ENCODE measurements at places on chromosomes 7 and 10.

- DNase-seq: no peak
These were observed 140.0 kb downstream of the PTPRN2 start for GRCh38 chr7:158447506-158448171.

DNA sequence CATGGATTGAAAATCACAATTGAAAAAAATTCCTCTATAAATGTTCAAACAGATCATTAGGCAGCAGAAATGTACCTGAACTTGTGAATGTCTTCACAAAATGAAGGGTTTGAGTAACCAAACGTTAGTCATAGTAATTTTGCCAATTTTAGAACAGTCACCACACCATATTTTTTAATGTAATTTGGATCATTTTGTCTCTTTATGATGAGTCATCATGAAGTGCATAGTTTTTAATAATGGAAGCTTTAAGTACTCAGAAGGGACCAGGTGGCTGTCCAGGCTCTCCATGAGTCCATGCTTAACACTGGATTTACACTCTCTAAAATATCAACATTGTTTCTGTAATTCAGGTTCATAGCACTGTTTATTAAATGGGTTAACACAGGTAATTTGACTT is 219.2 kb downstream of the ETV1 start:
- no peak for DNase-seq

DNA sequence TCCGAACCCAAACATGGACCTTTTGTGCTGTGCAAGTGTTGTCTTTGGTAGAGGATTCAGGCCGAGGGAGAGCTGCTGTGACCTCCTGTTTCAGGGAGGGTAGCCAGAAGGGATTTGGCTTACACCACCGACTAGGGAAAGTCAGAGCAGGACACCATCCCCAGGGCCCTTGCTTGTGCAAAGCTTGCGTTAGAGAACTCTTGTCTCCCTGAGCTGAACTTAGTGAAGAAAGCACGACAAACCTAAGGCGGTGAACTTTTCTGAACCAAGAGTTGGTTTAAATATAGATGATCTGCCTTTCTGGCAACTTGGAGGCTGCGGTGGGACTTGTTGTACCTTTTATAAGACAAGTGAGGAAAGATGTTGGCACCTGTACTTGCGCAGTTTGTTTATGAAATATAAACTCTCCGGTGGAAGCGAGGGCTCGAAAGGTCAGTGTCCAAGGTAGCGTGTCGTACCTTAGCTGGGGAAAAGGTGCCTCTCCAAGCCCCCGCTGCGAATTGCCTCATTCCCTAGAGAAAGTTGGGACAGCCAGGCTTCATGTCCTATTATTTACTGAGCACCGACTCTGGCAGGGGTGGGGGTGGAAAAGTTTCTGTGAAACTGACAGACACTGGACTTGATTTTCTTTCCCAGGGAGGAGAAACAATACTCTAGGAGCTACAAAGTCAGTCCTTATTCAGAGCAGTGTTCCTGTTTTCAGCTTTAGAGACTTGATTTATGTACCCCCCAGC is 31.6 kb downstream of the WBP1L start:
- no peak for DNase-seq

DNA sequence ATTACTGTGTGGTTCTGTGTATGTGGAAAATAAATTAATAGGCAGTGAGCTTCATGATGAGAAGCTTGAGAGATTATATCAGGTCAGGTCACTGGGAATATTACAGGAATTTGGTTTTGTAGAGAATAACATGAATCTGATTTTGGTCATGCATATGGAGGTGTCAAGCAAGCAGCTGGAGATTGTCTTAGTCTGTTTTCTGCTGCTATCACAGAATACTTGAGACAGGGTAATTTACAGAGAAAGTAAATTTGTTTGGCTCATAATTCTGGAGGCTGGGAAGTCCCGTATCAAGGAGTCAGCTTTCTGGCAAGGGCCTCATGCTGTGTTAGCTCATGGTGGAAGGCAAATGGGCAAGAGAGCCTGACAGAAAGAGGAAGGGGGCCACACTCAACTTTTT is 120.7 kb upstream of the FAM3C start:
- no peak for DNase-seq

DNA sequence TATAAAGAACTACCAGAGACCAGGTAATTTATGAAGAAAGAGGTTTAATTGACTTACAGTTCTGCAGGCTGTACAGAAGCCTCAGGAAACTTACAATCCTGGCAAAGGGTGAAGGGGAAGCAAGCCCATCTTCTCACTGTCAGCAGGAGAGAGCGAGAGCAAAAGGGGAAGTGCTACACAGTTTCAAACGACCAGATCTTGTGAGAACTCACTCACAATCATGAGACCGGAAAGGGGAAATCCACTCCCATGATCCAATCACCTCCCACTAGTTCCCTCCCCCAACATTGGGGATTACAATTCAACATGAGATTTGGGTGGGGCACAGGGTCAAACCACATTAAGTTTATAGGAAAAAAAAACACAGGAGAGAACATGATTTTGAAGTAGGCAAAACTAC is 222.1 kb upstream of the SHH start:
- no peak for DNase-seq

- DNase-seq: no peak
These were observed 293.1 kb downstream of the ARHGAP12 start for GRCh38 chr10:31635415-31636065.

GRCh38 chr10:15360566-15360965 is 10.5 kb downstream of the FAM171A1 start:
- DNase-seq: no peak

GRCh38 chr7:117270371-117270770 is 52.5 kb downstream of the WNT2 start:
- DNase-seq: no peak

- no peak for DNase-seq
These were observed 482.5 kb downstream of the GLRX3 start for GRCh38 chr10:130618647-130619046.

- no peak for DNase-seq
These were observed 1038.9 kb downstream of the GRM8 start for GRCh38 chr7:126213876-126214275.

DNA sequence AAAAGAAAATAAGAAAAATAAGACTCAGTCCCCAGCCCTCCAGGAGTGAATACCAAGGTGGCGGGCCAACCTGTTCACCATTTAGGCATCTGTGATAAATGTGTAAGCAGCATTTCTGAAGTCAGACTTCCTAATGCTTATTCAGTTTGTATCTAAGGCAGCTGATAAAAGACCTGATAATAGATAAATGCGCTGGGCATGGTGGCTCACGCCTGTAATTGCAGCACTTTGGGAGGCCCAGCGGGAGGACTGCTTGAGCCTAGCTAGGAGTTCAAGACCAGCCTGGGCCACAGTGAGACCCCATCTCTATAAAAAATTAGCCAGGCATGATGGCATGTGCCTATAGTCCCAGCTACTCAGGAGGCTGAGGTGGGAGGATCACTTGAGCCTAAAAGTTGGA is 103.6 kb downstream of the SPDYE5 start:
- no peak for DNase-seq

DNA sequence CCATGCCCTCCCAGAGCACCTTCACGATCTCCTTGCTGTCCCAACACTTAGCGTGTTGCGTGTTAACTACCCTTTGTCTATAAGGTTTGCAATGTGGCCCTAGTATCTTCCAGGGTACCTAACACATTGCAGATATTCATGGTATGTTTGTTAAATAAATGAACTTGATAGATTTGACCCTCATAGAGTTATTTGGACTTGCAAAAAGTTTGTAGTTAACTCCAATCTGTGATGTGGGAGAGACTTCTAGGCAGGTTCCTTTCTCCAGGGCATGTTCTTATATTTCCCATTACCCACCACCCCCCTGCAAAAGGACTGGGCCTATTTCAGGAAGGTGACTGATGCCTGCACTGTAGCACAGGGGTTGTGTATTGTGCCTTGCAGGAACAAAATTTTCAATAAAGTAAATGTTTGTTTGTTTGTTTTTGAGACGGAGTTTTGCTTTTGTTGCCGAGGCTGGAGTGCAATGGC is 612 bp downstream of the HILPDA start:
- DNase-seq: no peak
